Astrocyte of the spinal cord (primary cell): ENCODE measurements at places on chromosomes 3 and 15.

DNA sequence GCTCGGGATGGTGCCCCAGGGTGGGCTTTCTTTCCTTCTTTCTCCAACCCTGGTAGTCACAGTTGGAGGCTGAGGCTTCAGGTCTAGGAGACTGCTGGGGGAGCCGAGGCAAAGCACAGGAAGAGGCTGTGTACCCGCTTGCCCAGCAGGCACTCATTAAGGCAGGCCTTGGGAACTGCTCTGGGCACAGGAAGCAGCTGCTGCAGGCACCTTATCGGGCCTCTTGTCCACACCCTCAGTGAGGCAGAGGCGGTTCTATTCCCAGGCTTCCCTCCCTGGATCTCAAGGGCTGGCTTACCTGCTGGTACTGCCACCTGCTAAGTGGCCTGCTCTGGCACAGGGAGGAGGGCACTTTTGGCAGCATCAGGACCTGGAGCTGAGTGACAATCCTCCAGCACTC lies 15.8 kb upstream of the GRM2 start:
- no peak for DNase-seq

DNA sequence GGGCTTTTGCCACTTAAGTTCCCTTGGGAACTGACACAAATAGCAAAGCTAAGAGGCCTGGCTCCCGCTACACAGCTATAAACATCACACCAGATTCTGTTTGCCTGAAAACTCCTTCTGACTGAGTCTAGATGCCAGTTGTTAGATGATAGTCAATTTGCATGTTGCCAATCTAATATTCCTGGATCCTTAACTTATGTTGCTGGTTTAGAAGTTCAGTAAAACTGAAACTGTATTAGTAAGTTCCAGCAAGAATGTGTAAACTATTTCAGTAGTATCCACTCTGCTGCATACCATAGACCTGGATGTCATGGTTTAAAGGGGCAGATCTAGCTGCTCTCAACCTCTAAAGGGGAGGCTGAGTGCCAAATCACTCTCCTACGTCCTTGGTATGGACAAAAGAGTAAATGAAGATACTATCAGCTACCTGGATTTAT lies 27.1 kb upstream of the LACTB start:
- peak; percentile 77 for DNase-seq

GRCh38 chr3:136994772-136995516 lies 37.2 kb downstream of the IL20RB start:
- DNase-seq, result peak; percentile 71

DNA sequence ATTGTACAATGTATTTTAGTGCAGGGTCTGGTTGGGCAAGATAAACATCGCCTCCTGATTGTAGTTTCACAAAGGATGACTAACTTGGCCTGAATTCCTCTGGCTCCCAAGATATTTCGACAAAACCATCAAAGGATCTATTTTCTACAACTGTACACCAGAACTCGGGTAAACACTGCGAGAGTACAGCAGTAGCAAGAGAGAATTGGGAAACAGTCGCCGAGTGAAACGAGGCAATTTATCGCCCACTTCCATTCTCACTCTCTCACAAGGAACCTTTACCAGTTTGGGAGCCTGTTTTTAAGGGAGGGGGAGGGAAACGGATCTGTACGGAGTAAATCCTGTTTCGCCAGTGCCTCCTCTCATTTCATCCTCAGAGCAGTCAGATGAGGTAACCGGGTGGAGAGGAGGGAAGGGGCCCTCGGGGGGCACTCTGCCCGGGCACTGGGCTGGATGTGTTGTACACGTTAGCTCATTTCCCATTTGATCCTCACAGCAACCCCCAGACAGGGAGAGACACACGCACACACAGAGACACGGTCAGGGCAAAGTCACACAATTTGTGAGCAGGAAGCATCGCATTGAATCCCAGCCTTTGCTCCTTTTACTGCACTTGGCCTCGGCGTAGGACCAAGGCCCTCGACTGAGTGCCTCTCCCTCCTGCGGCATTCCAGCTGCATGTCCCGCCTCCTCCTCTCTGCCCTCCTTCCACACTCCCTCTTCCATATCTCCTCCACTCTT lies 120.1 kb downstream of the LIPC start:
- DNase-seq, result peak; percentile 95

GRCh38 chr15:89632563-89633430 lies 22.5 kb downstream of the KIF7 start:
- no peak for DNase-seq

- DNase-seq, result peak; percentile 63
These were observed 24.4 kb downstream of the TMEM45A start for GRCh38 chr3:100516838-100517237.

DNA sequence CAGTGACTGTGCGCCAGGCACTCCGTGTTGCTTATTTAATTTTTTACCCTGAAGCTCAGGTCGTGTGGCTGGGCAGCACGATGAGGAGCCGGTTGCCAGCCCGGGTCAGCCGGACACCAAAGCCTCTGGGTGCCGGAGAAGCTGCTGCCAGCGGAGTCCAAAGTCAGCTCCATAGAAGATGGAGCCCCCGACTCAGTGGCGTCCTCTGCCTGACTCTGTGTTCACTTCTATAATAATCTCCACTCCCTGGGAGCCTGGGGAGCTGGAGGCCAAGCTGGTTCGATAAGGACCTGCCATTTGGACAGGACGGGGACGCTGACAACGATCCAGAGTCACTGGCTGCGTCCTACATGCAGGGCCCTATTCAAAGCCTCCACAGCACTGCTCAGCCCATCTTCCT lies 78.6 kb downstream of the VGLL4 start:
- no peak for DNase-seq

- no peak for DNase-seq
These were observed 43.0 kb downstream of the RAD54L2 start for GRCh38 chr3:51581524-51581923.

- DNase-seq, result no peak
These were observed 4.0 kb downstream of the HDAC11 start for GRCh38 chr3:13483988-13484695.

DNA sequence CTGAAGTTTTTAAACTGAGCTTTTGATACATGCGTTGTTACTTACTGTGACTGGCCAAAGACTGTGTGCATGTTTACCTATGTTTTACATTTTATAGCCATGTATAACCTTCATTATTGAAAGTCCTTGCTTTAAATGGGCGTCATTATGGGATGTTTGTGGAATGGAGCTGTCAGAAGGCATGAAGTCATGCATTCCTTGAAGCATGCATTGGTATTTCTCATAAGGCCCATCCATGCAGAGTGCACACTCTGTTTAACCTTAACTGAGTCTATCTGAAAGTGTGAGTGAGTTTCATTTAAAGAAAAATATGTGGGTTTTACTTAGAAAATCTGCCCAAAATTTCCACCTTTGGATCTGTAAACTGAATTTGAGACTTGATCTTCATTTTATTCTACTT lies 51.1 kb downstream of the PSMD6 start:
- DNase-seq, result peak; percentile 76

DNA sequence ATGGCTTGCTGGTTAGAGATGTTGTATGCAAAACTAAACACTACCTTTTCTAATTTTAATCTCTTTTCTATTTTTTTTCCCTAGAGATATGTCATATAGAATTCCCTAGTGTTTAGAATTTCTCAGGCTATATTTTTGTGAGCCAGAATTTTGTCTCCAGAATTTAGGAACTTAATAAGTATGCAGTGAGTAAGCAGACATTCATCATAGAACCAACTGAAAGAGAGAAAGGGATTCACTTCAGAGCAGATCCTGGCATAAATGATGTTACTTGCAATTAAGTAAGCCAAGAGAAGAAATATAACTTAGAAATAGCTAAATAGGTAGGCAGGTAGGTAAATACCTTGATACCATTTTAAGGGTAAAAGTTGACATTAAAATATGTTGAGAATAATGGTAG lies 288.9 kb downstream of the ZNF385D start:
- no peak for DNase-seq

DNA sequence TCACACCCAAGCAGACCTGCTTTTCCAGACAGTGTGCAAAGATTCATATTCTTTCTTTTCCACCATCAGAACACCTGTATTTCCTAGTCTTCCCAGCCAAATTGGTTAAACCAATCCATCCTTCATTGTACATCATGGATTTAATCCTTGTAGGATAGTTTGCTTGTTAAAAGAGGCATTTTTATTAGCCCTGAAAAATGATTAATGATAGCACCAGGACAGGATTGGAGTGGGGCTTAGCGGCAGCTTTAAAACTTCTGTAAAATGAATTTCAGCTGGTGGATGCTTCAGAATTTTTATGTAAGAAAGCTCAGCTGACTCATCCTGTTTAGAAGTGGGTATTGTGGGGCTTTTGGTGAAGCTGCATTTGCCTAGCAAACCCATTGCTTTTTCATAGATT lies 36.1 kb upstream of the ARHGEF26 start:
- DNase-seq, result no peak

DNA sequence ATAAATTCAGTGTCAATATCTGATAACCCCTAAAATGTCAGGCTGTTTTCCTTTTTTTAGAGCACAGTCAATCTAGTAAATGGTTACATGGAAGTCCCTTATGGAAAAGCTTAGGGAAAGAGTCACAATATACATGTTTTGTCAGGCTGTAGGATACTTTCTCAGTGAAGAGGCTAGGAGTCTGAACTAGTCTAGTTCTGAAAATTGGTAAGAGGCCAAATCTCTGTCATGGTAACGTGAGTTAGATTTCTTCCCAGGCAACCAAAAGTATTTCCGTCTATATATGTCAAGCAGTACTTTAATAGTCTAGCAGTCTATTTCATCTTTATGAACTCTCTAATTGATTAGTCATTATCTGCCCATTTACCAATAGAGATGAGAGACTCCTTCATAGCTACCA lies 215.9 kb upstream of the LRRC3B start:
- no peak for DNase-seq

DNA sequence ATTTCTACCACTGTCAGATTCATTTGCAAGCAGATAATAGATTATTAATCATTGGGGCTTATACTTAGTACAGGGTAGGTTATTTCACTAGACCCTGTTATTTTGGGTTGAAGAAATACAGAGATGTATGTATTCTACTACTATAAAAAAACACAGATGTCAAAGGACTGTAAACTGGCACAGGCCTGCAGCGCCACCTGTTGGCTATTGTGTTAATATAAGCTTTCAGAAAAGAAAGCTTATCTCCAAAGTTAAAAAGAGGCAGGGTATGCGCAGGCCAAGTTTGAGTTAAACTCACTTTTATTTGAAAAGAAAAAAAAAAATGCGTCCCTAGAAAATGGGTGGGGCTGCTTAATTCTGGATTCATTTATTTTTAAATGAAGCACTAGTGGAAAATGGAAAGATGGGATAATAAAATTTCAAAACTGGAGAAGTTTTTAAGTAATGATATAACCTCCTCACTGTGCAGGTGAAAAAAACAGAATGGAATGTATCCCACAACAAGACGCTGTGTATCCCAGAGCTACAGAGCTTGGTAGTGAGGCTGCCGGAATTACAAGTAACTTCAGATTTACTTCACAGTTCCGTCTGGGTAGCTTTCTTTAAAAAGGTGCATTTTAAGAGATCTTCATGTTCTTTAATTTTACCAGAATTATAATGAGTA lies 407.2 kb upstream of the TGFBR2 start:
- peak; percentile 71 for DNase-seq

GRCh38 chr15:48582452-48583247 lies 62.9 kb downstream of the FBN1 start:
- DNase-seq, result peak; percentile 88

DNA sequence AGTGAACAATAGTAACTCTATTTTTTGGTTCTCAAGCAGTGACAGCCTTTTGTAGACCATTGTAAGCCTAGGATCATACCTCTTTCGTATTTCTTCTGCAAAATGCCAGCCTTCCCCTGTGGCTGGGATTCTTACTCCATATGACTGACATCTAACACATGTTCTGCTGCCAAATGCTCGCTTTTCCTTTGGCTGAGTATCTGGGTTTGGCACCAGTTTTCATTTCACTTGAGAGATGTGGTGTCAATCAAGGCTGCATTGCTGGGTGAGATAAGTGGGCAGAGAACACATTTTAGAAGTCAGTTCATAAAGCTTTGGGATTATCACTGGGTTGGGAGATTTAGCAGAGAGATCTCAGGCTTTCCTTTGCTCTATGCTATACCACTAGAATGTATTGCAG lies 514.7 kb upstream of the SGO1 start:
- no peak for DNase-seq

GRCh38 chr15:68274201-68274848 lies 3.2 kb upstream of the FEM1B start:
- DNase-seq, result no peak

GRCh38 chr15:31236184-31237042 lies 90.2 kb upstream of the KLF13 start:
- DNase-seq, result peak; percentile 96

DNA sequence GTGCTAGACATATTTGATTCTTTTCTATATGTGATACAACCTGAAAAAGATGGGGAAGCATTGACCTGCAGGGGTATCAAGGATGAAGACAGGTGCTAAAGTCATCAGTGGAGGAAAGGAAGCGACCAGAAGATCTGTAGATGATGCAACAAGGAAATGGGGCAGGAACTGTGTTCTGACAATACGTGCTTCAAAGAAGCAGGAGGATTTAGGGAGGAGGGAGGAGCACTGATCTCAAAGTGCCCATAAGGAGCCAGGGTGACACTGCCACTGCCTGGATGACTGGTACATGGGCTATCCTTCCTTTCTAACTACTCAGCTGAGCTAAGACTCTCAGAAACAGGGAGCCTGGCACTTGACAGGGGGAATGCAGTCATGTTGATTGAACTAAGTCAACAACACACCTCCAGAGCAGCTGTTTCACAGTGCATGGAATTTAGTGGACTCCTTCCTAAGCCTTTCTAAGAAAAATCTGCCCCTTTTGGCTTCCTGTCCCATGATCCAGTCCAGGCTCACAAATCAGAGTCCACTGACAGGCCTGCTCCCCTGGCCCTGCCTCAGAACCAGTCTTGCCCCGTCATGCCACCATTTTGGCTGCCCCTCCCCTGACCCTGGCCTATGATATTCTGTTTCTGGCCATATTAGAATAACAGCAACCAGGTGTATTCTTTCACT lies 12.0 kb downstream of the LYSMD4 start:
- DNase-seq, result no peak

DNA sequence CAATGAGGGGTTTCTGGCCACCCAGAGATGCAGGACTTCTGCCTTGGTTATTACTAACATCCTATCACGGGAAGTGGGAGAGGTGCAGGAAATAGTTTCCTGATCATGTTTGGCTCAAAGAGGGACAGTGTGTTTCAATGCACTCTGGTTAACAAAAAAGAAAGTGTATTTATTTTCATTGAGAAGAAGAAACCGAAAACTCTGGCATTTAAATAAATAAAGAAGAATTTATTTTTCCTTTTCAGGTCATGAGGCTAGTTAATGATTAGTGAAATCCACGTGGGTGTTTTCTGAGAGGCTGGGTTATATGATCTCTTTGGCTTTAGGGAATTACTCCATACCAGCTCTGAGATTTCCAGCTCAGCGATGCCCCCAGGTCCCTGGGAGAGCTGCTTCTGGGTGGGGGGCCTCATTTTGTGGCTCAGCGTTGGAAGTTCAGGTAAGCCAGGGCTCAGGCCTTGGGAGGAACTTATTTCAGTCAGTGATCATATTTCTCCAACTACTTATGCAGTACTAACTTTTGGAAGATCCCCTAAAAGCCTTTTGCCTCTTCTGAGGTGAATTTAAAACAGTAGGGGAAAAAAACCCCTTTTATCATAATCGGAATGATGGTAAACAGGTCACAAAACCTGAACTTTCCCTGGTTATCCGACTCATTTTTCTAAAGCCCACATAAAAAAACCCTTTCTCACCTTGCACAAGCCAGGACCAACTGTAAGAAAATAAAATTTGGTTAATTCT lies at the start of gene PLA1A:
Gene PLA1A, plus strand, starts transcription at position 338 of the 741 bp plus-strand sequence. Its CDS starts 29 bp downstream, at position 367.
- DNase-seq, result no peak
